Activated CD4-positive, CD25-positive, alpha-beta regulatory T cell treated with anti-CD3 and anti-CD28 coated beads, Interleukin-2, amount 50 U/mL, for 16 hours (primary cell): ENCODE measurements at places on chromosomes 11 and 22.

- no peak for DNase-seq
These were observed 351.8 kb downstream of the NXPE2 start for GRCh38 chr11:115030166-115030565.

GRCh38 chr11:47991894-47992293, 11.5 kb downstream of the PTPRJ start:
- DNase-seq, result no peak

- DNase-seq, result no peak
These were observed 275.4 kb upstream of the MPPED2 start for GRCh38 chr11:30861531-30861930.

DNA sequence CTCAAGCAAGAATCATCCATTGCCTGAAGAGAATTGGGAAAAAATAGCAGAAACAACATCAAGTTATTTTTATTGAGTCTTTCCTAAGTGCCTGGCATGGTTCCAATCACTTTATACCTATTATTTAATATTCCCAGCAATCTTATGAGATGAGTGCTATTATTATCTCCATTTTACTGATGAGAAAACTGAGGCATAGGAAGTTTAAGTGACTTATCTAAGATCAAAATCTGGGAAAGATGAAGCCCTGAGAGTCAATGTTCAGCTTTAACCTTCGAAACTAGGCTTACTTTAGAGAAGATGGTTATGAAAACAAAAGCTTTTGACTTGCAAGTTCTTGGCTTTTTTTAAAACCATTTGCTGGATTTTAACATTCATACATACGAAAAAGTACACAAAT, 141.6 kb downstream of the APIP start:
- no peak for DNase-seq

DNA sequence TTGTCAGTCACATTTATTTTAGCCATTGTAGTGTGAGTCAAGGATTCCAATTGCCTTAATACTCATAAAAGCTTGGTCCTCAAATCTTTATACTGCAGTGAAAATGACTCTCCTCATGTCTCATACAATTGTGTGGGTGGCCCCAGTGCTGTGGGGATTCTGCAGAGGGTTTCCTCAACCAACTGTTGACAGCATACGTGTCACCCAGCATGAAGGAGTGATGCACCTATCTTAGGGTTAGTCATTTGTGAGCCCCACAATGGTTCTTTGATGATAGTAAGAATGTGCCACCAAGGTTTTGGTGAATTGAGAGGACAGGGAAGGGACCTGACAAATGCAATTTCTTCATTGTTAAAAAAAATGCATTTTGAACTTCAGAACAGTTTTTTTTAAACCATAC, 1046.2 kb downstream of the OPCML start:
- DNase-seq, result no peak

- DNase-seq, result no peak
These were observed 700.0 kb upstream of the ANO5 start for GRCh38 chr11:21492931-21493330.

DNA sequence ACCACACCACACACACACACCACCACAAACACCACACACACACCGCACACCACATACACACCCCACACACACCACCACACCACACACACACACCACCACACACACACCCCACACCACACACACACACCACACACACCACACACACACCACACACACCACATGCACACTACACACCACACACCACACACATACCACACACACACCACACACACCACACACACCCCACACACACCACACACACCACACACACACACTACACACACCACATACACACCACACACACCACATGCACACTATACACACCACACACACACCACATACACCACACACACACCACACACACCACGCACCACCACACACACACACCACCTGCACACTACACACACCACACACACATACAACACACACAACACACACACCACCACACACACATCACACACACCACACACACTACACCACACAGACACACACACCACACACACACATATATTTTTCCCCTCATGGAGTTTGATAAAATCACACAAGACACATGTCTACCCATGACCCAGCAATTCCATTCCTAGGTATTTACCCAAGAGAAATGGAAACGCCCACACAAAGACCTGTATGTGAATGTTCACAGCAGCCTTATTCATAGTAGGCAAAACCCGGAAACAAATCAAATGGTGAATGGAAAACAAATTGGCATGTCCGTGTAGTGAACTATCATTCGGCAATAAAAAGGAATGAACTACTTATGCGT, 14.3 kb downstream of the CD5 start:
- DNase-seq, result no peak

- DNase-seq, result no peak
These were observed 439.8 kb downstream of the TBC1D22A start for GRCh38 chr22:47201996-47202818.

- DNase-seq, result no peak
These were observed 689 bp upstream of the TMEM126A start for GRCh38 chr11:85647078-85647477.

DNA sequence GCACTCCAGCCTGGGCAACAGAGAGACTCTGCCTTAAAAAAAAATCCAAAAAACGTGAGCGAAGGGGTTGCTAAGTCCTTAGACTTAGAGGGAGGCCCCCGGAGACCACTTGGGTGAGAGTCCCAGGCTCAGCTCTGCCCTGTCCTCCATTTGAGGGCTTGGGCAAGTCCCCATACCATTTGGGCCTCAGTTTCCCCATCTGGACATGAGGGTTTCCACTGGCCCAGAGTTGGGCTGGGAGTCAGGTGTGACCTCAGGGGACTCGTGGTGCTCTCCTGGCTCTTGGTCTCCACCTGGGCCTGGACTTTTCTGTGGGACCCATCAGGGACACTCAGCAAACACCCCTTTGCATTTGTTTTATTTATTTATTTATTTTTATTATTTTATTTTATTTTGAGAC, 35.2 kb upstream of the CSNK1E start:
- DNase-seq, result no peak

DNA sequence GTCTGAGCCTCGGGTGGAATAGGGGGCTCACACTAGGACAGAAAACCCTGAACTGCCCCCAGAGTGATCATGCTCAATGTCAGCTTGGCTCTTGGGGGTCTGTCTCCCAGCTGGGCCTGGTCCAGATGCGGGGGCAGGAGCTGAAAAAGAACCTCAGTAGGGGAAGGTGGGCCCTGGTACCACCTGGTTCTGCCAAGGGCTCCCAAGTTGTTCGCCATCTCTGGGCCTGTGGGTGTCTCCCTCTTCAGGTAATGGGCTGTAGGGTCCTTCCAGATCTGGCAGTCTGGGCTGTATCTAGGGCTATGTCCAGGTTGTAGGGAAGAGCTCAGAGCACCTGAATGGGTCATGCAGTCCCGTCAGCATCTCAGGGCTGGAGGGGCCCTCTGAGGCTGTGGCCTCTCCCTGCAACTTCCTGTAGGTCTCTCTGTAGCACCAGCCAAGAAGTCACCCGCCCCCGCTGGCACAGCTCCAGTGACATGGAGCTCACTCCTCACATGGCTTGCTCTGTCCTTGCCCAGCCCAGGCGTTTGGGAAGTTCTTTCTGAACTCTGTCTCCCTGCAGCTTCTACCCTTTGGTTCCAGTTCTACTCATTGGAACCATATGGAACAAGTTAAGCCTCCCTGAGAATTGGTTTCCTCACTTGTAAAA, 33.0 kb upstream of the SOX10 start:
- no peak for DNase-seq

DNA sequence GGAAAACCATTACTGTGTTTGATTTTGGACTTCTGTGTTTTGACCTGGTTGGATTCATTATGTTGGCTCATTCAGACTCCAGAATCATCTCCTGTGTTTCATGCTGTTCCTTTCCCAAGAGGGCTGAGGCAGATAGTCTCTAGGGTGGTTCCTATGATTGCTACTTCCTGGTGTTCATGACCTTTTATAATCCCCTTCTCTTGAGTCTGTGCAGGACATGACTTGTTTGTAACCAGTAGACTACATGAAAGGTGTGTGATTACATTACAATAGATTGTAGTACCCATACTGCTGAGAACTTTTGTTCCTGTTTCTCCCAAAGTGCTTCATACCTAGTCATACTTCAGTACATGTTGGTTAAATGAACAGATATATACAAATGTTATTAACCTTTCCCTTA, 700.6 kb downstream of the METTL15 start:
- DNase-seq, result no peak

- DNase-seq, result no peak
These were observed 40.1 kb upstream of the PPARA start for GRCh38 chr22:46110215-46110614.

DNA sequence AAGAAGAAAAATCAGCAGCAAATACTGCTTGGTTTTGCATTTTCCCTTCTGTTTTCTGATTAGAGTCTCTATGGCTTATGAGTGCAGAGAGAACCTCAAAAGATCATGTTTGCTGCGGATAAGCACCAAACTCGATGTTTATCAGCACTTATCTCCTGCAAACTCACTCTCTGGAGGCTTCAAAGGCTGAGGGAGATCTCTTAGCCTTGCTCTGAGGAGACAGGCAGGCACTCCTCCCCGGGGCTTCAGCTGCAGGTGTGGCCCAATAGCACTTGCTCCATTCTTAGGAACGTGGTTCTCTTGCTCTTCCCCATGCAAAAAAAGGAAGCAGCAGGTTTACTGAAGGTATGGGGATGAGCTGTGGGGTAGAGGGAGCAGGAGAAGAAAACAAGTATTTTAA, 45.1 kb downstream of the FLI1 start:
- no peak for DNase-seq

DNA sequence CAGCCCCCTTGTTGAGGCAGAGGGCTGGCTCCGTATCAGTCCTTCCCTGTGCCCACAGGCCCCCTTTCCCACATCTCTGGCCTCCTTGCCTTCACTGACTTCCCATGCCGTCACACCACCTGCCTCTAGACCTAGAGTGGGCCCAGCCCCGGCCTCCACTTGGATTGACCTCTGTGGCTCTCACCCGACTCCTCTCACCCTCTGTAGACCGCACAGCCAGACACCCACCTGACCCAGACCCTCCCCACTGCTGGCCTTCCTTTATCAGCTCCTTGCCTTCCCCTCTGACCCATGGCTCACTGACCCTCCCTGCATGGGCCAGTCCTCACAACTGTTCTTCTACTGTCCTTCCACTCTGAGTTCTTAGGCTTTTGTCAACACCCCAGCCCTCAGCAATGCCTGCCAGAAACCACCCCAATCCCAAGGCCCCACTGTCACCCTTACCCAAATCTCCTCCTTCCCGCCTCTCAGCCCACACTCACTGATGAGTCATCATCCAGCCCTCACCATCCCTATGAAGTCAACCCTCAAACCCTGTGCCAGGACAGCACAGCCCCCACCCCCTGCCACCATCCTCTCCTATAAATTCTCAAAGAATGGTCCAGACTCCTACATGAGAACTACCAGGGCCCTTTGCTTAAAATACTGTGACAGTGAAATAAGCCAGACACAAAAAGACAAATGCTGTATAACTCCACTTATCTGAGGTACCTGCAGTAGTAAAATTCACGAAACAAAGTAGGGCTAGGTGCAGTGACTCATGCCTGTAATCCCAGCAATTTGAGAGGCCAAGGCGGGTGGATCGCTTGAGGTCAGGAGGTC, 53.4 kb downstream of the SCGB1A1 start:
- no peak for DNase-seq

DNA sequence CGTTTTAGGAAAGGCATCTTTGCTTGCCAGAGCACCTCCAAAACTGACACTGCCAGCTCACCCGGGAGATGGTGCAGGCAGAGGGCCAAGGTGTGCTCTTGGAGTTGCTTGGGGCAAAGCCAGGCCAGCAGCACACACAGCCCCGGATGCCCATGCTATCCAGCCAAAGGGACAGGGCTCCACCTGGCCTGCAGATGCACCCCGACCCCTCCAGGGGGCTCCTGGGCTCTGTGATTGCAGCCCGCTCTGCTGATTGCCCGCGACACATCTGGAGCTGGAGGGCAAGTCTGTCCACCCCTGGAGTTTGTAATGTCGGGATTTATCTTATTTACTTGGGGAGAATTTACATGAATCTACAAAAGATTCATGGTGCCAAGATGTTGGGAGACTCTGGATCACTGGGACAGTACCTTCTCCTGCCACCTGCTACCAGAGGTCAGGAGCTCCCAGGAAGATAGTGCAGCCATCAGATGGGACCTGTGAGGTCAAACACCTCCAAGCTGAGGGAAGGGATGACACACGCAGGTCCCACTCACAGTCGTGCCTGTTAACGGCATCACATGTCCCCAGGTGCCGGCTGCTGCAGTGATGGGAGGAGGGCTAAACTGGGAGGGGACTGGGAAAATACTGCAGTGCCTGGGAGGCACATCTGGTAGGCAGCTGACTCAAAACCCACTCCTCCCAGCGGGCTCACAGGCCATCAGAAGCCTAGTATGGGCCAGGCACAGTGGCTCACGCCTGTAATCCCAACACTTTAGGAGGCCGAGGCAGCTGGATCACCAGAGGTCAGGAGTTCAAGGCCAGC, 17.2 kb downstream of the CBX7 start:
- DNase-seq, result no peak

- no peak for DNase-seq
These were observed 908 bp downstream of the PLCB3 start for GRCh38 chr11:64252003-64252872.

DNA sequence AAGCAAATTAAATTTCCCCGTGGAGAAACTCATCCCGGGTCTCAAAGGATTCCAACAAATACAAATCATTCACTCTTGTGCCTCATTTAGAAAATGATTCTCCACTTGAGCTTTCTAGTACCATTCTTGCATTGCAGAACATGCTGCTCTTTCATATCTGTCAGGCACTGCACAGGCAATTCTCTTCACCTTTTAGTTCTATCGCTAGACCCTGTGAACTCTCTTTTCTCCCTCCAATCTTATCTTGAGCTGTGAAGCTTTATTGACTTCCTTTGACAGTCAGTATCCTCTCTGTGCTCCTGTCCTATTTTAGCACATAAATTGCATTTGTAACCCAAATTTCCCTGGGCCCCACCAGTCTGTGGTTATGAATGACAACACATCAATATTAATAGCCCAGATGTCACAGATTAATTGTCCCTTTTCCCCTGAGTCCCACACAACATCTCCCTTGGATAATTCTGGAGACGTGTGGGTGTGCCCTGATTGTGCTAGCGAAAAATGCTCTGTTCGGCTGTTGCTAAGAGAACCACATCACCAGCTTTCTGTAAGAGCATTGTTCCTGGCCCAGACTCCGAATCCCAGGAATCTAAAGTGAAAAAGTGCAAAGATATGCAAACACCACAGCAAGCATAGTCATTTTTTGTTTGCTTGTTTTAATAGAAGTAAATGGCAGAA, 22.4 kb upstream of the SC5D start:
- no peak for DNase-seq

GRCh38 chr11:59259867-59260475, 47.2 kb upstream of the MPEG1 start:
- no peak for DNase-seq

DNA sequence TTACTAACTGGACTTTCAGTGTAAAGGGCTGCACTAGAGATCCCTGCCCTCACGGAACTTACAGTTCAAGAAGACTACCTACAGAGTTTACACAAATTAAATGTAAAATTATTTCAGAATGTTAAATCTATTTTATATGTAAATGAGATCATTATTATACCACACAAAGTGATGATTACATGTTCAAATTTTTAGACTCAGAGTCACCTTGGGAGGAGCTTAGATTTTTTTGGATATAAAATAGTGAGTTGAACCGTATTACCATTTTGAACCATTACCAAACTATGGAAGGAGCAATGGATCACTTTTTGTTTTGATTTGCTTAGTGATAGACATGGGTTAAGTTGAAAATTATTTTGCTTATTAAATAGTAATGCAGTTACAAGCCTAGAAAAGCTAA, 1.6 kb downstream of the IPO7 start:
- DNase-seq, result no peak
